Stimulated activated naive CD4-positive, alpha-beta T cell (primary cell): ENCODE measurements at places on chromosomes 2 and 18.

- no peak for DNase-seq
Measured at GRCh38 chr18:50659091-50660003, 99.5 kb downstream of the MAPK4 start.

GRCh38 chr2:71927757-71928715 lies 219.6 kb downstream of the CYP26B1 start:
- no peak for DNase-seq

GRCh38 chr18:12637393-12637792 lies 20.5 kb downstream of the SPIRE1 start:
- DNase-seq = no peak

- no peak for DNase-seq
Measured at GRCh38 chr18:57004366-57005121, 142.3 kb upstream of the BOD1L2 start.

- DNase-seq = no peak
Measured at GRCh38 chr2:186980787-186981550, 132.0 kb upstream of the ZSWIM2 start.

- DNase-seq = peak; percentile 59
Measured at GRCh38 chr2:30239308-30239985, 8.1 kb downstream of the LBH start.

GRCh38 chr2:190867212-190867611 lies 13.4 kb upstream of the GLS start:
- no peak for DNase-seq

- no peak for DNase-seq
Measured at GRCh38 chr2:37610638-37611289, 60.7 kb downstream of the CDC42EP3 start.

GRCh38 chr18:11366410-11366809 lies 217.0 kb upstream of the PIEZO2 start:
- DNase-seq = no peak

DNA sequence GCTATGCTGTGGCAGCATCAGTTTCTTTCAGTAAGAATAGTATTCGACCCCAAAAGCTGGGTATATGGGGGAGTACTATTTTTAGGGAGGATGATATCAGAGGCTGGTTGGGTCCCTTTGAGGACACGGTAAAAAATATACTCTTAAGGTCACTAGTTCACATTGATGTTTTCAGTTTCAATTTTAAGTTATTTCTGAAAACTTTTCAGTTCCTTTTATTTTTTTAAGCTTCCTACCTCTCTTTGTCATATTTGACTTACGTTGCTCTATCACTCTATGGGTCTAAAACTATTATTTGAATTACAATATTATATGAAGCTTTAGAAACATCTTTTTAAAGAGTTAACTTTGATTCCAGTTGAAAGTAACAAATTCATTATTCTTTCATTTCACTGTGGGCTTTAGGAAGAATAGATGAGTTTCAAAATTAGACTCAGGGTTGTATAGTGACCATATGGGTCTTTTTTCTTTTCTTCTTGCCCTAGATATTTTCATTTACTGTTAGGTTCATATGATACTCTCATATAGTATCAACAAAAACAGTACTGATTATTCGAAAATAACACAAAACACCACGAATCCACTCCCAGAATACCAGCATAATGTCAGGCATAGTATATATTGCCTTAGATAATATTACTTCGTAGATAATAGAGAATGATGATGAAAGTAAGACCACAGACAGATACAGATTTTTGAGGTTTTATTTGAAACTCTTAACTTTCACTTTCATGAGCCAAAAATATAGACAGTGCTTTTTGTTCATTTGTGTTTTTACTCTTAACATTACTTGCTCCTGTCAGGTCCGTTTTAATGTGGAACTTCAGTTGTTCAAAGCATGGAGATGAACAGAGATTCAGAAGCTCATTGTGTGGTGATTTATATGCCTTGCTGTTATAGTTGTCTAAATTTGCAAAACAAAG lies 9.8 kb downstream of the RMDN2 start:
- no peak for DNase-seq

GRCh38 chr18:79805926-79806487 lies 8.3 kb downstream of the KCNG2 start:
- DNase-seq = no peak
